ENCODE measurements at places on chromosomes 12 and 14.
A peak's percentile ranks its signal among the peaks of the same experiment; 100 is the strongest.

GRCh38 chr12:56086608-56087007 is 6.6 kb downstream of the ERBB3 start:
- DNase-seq, result no peak

DNA sequence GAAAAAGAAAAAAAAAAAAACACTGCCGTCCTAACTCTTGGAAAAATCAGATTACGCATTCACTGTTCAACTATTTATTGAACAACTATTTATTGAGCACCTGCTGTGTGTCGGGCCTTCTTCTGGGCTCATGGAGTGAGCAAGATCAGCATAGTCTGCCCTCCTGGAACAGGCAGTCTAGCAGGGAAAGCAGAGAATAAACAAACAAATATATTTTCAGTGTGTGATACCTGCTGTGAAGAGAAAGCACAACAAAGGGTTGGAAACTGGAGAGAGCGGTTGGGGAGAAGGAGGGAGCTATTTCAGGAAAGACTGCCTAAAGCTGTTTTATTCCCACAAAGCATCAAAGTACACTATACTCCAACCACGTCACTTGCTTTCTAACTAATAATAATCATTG is 10.8 kb downstream of the PROX2 start:
- no peak for DNase-seq

- no peak for DNase-seq
Observed at GRCh38 chr12:51330186-51330585, 6.2 kb upstream of the BIN2 start.

DNA sequence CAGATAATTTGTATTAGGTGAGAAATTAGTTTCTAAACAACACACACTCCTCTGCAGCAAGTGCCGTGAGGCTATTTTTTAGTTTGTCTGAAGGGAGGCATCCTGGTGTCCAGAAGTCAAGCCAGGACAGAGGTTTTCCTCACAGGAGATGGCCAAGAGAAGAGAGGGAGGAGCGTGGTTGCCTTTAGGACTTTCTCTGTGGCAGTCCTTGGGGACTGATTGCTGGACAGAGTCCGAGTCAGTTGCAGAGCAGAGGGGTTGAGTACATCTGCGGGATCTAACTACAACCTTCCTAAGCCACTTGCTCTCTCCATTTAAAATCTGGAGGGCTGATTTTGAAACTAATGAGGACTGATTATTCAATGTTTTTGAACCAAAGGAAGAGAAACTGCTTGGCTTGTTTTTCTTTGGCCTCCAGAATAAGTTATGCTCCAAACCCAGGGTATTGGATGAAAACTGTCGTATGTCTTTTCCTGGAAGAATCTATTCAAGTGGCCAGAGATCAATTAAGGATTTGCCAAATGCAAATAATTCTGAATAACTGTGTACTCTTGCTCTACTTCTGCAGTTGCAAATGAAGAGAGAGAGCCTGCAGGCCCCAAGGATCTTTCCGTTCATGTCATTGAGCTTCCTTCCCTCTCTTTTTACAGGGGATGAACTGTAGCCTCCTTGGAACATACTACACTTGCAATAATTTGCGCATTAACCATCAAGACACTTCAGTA is 1.2 kb downstream of the SLCO1C1 start:
- DNase-seq, result no peak

DNA sequence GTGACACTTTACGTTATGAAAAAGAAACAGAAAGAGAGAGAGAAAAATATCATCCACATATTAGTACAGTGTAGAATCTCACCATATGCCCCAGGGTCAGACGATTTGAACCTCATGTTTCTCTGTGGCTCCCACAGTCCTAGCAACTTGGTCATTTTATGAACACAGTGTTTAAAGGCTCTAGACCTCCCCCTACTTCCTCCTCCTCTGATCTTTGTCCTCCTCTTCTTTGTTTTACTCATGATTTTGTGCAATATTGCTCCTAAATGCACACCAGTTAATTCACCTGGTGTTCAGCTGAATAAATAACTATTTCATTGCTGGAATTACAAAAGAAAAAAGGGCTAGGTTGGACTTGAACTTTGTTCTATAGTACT is 18.2 kb downstream of the GLT1D1 start:
- no peak for DNase-seq

DNA sequence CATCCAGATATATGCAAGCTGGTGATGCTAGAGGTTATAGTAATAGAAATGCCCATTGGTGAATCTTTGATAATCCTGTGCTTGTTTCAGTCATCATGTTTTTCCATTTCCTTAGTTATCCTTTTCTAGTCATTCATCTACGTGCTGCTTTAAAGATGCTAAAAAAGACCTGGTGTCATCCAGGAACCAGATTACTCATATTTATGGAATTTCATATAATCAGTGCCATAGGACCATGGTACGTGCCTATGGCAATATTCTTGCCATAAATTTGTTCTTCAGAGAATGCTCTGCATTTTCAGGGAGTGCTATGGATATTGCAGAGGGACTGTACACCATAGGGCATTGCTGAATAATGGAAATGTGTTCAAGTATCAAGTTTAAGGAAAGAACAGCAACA is 267.3 kb downstream of the AKAP6 start:
- DNase-seq, result no peak

GRCh38 chr12:27101290-27101689 is 18.9 kb upstream of the C12orf71 start:
- no peak for DNase-seq

DNA sequence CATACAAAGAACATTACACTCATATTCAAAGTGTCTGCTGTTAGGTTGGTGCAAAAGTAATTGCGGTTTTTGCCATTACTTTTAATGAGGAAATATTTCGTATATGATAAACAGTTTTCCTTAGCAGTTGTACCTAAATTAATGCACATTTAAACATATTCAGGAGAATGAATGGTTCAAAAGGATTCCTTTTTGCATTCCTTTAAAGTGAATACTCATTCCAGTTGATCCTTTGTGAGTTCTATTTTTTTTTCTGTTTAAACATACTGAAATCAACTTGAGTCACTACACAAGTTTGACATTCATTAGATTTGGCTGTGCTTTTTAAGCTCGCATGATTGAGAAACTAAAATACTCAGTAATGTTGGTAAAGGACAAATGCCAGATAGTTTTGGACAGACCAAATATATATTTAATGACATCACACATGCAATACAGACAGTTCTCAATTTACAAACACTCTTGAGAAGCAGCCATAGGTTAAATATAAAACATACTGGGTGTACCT is 13.8 kb upstream of the SLC38A2 start:
- peak; percentile 44 for DNase-seq

DNA sequence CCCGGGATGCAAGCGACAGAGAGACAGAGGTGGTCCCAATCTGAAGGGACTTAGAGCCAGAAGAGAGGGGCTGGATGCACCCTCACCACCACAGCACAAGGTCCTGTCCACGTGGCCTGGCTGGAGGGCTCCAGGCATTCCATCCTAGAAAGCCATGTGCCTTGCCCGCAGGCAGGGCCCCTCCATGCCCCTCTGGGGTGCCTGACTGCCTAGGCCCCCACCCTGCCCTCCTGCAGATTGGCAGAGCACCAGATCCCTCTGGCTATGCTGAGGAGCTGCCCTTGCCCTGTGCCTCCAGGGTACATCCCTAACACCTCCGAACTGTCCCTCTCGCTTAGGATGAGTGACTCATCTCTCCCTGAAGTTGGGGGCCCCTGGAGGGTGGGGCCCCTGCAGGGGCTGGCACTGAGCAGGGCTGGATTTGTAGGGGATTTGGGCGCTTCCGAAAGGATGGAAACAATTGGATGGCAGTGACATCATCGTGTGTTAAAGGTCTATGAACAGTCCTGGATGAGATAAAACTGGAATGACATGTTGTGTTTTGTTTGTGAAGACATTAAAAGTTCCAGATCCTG is 50.9 kb downstream of the CHGA start:
- DNase-seq, result no peak

DNA sequence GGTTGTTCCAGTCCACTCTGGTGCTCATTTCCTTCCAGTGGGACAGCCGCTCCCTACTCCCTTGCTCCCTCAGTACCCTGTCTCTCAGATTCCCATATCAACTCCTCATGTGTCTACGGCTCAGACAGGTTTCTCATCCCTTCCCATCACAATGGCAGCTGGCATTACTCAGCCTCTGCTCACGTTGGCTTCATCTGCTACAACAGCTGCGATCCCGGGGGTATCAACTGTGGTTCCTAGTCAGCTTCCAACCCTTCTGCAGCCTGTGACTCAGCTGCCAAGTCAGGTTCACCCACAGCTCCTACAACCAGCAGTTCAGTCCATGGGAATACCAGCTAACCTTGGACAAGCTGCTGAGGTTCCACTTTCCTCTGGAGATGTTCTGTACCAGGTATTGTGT is 69.9 kb downstream of the RAD52 start:
- no peak for DNase-seq

DNA sequence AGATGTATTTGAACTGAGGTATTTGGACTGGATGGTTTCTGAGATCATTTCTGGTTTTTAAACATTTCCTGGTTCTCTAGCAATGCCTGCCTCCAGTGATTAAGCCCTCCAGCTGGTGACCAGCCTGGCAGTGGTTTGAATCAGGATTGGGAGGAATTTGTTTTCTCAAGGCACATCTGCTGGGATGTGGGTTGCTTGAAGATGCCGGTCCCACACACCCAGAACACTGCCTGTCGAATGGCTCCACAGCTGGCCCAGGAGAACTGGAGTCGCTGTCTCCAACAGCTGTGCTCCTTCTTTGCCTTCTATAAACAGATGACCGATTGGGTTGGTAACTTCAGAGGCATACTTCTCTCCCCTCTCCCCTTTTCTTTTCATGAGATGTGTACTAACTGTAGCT is 258.0 kb upstream of the DDHD1 start:
- no peak for DNase-seq

DNA sequence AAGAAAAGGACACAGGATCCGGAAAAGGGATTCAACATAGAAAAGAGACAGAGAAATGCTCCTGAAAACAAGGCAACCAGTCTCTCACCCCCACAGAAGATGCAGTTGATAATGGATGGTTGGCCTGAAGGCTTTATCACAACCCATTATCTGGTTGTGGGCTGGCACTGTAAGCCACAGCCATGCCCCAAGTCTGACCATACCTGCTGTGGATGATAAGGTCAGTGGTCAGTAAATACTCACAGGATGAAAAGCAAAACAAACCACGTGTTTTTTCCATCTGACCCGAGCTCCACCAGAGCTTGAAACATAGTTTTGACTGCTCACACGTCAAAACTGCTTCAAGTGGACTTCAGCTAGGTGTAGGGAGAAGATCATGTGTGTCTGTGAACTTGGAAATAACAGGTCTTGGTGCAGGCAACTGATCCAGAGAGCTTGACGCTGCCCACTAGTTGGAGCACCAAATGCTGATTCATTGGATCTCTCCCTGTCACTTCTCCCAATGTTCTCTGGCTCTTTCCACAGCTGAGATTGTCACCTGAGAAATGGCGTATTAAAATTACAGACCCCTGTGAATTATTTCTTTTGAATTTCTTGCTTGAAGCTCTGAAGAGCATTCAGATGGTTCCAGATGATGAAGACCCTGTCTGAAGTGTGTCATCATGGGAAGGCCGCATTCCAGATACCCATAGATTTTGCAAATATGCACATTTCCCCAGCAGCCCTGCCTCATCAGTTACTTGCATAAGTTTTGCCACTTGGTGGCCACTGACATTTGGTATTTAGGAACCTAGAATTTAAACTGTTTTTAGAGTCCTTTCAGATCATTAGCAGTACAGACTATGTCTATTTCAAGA is 8.5 kb downstream of the TMEM233 start:
- DNase-seq, result no peak

GRCh38 chr12:4274396-4275015 is 944 bp downstream of the CCND2 start:
- DNase-seq, result peak; percentile 50

- no peak for DNase-seq
Observed at GRCh38 chr14:71549421-71550050, 382.7 kb upstream of the RGS6 start.

GRCh38 chr12:18468246-18469075 is 207.1 kb downstream of the PIK3C2G start:
- no peak for DNase-seq

GRCh38 chr12:111788178-111788654 is 21.5 kb downstream of the ALDH2 start:
- no peak for DNase-seq

DNA sequence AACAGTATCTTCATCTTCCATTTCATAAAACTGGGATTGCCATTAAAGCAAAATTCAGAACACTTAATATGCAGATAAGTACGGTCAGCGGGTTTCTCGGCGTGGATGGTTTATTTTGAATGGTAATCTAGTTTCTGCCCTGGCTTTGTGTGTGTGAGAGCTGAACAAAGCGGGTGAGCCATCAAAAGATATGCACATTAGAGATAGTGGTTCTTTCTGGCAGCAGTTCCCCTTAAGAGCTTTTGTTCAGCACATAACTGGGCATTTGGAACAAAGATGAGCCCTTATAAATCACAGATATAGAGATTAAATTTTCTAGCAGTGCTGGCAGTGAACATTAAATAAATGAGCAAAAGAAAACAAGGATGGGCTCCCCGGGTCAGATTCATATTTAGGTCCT is 207.5 kb downstream of the CALM1 start:
- no peak for DNase-seq

DNA sequence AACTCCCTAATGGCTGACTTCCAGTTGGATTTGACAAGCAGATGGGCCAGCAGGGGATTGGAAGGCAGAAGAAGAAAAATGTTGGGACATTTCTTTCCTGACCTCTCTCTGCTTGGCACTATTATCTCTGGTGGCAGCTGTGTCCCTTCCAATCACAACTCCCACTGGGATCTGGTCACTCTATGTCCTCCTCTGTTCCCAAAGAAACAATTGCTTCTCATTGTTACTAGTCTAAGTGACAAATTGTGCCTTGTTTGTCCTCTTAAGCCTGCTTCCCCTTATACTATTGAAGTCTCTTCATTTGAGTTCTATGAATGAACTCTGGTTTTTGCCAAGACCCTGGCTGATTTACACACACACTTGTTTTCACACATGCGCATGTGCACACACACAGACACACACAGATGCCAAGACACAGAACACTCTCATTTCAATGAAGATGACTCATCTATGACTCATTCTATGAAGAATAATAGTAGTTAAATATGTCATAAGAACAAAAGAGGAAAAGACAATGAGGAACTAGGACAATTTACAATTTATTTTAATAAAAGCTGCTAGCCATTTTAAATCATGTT is 83.0 kb upstream of the FAR2 start:
- DNase-seq, result no peak

DNA sequence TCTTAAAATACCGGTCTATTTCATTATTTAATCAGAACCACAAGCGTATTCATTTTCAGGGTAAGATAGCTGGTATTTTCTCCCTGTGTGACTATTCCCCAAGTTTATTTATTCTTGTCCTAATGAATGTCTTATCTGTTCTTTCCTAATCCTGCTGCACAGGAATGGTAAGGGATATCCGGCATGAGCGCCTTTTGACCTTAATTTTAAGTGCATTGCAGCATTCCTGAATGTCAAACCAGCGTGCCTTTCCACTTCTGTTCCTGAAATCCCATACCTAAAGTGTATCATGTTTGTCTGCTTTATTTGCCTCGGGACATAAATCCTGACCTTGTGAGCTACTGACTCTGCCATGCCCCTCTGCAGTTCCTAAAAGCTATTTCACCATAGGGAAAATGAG is 1713.2 kb upstream of the FLRT2 start:
- DNase-seq, result no peak

GRCh38 chr14:68506021-68506644 is 286.7 kb downstream of the ZFP36L1 start:
- no peak for DNase-seq
